ENCODE measurements at places on chromosomes 5 and 9. TPM values are rescaled to one million over a fixed set of nuclear protein-coding genes. Genes with fewer than 3 reads are reported as not detected.

The CATSPER3 gene
- 0.27 TPM for total RNA-seq

The CCDC152 gene
- total RNA-seq, result 19.9 TPM

The PTGER4 gene
- total RNA-seq, result 0.26 TPM

The SLC46A2 gene
- 0.15 TPM for total RNA-seq

The C1QTNF2 gene
- 0.43 TPM for total RNA-seq

The PCDHA1 gene
- total RNA-seq, result 0.60 TPM

The C9orf50 gene
- not detected for total RNA-seq

The SCGB3A2 gene
- total RNA-seq, result not detected
